Sigmoid colon (tissue), 7 donors: ENCODE measurements at places on chromosomes 7 and 10. TPM values are rescaled to one million over a fixed set of nuclear protein-coding genes. Genes with fewer than 3 reads are reported as not detected.

Gene AUTS2
- 11.8 TPM for polyA plus RNA-seq

Gene KCND2
- polyA plus RNA-seq, result 0.15 TPM

Gene FAM13C
- polyA plus RNA-seq, result 0.92 TPM

Gene EBLN1
- not detected for polyA plus RNA-seq

Gene SLC26A3
- polyA plus RNA-seq, result 1,079 TPM

Gene GJD4
- not detected for polyA plus RNA-seq

Gene HOXA2
- 0.60 TPM for polyA plus RNA-seq

Gene ATRNL1
- 0.57 TPM for polyA plus RNA-seq

Gene AKR1C1
- 22.5 TPM for polyA plus RNA-seq

Gene PLA2G12B
- polyA plus RNA-seq, result 6.7 TPM

Gene PRLHR
- not detected for polyA plus RNA-seq

Gene ANKRD61
- not detected for polyA plus RNA-seq

Gene GDF2
- not detected for polyA plus RNA-seq
